ENCODE measurements at places on chromosomes 16 and 17.

DNA sequence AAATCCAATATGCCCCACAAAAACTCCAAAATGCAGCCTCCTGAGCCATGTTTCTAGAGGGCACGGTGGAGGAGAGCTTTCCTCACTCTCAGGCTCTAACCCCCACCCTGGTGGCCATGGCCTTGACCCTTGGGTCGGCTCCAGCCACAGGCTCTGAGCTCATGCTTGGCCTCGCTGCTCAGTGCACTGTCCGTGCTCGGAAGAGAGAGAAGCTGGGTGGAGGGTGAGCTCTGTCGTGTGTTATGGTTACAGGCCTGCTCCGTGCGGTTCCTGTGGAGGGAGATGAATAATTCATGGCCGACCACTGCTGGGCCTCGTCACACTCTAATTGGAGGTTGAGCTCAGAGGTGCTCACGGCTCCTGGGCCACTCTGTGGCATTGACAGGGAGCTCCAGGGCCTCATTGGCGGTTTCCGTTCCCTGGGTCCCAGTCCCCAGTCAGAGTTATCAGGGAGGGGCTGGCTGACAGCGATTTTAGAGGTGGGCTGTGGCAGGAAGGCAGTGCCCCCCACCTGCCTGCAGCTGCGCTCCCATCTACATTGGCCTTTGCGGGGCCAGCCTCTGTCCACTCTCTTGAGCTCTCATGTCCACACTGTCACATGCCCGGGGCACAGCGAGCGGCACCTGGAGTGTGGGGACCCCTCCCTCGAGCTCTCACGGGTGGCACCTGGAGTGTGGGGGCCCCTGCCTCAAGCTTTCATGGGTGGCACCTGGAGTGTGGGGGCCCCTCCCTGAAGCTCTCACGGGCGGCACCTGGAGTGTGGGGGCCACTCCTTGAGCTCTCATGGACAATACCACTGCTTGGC is 24.9 kb downstream of the ACSF3 start:
- no peak for DNase-seq

- DNase-seq = no peak
These were observed 41.4 kb upstream of the BHLHA9 start for GRCh38 chr17:1228781-1229348.

DNA sequence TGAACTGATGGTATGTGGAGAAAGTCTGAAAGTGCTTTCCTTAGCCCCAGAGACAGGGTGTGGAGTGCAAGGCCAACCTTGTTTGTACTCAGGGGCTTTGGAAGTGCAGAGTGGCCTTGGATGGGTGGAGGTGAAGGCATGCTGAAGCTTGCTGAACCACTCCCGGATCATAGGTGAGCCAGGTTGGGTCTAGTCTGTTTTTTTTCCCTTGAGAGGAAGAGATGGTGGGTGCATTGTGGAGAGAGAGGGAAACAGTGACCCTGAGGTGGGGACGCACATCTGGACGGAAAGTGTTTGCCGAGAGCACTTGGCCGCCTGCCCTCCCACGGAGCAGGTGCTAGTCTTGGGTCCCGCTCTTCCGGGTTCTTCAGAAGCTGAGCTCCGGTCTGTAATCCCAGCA is 12.5 kb downstream of the ABAT start:
- no peak for DNase-seq

- peak; percentile 69 for DNase-seq
These were observed 58.1 kb downstream of the CYB5B start for GRCh38 chr16:69482410-69482991.

DNA sequence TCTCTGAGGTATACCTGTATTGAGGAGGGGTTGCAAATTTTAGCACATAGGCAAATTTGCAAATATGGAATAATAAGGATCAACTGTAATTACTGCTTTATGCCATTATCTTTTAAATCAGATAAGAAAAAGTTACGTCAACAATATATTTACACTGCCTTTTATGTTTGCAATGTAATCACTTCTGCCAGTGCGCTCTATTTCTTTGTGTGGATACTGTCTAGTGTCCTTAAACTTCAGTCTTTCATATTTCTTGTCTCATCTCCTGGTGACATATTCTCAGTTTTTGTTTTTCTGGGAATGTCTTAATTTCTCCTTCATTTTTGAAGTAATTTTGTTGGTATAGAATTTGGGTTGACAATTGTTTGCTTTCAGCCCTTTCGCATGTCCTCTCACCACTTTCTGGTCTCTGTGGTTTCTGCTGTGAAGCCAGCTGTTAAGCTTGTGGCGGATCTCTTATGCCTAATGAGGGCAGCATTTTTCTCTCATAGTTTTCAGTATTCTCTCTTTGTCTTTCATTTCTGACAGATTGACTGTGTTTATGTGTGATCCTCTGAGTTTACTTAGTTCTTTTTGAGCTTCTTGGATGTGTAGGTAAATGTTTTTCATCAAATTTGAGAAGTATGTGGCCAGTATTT is 37.6 kb upstream of the ABCC11 start:
- no peak for DNase-seq

DNA sequence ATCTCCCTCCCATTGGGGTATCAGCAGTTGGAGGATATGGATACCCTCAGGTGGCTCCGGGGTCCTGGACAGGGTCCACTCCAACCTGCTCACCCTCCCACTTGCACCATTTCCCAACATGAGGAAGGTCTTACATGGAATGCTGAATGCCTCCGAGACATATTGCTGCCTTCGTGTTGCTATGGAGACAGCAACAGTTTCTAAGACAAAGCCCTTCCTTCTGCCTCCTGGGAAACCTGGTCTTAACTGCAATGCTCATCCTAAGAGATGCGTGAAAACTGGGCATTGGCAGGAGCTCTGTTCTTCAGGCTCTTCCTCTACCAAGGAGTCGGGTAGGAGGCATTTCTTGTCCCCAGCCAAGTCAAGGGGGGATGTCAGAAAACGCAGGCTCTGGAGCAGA is 45.2 kb downstream of the ST3GAL2 start:
- no peak for DNase-seq

- DNase-seq = no peak
These were observed 12.9 kb downstream of the ITGAX start for GRCh38 chr16:31367853-31368252.

- DNase-seq = no peak
These were observed 725 bp upstream of the CACNA1H start for GRCh38 chr16:1152123-1152638.

DNA sequence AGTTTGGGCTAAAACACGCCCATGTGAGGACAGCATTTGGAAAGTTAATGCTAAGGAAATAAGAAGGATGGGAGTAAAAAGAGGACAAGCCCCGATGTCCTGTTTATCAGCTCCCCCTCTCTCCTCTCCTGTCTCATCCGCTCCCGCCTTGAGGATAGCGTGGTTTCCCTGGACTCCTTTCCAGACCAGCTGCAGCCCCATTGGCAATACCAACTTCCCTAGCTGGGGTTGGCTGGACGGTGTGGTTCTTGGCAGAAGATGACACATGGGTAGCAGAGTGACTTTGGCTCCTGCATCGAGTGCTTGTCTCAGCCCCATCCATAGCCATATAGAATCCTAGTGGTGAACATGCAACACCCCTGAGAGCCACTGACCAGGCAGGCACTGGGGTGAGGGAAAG is 185.9 kb downstream of the CCDC182 start:
- DNase-seq = no peak

- DNase-seq = no peak
These were observed at the start of gene TMC5 for GRCh38 chr16:19417640-19418039. TMC5 (plus strand) TSS chr16:19417883; CDS start chr16:19440039, 22,156 bp downstream.

GRCh38 chr17:4881761-4882555 is 17.4 kb upstream of the C17orf107 start:
- no peak for DNase-seq

DNA sequence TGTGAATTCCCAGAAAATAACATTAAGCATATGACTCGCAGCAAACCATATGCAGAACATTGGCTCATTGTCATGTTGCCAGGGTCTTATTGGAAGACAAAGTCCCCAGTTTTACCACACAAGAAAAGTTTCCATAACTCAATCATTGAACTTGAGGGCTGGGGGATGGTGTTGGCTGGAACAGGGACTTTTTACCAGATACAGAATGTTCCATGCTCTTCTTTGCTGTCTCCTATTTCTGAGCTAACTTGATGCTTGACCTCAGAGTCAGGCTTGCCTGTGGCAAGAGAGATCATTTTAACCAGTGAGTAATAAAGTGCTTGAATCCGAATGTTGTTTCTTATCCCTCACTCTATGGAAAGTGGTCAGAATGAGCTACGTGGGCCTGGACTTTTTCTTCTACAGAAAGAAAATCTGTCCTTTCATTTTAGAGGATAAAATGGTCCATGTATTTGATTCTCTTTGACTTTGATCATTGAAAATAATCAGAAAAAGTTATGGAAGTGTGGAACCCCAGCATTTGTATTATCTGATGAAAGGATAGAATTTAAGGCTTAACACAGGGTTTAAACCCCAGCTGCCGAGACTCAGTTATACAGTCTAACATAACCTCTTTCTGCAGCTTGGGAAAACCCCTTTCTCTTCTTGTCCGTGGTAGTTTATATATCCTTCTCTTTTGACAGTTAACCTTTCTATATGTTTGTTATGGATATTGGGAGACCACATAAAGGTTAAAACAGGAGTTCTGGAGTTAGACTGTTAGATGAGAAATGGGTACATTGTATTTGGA is 67.0 kb downstream of the TUBD1 start:
- DNase-seq = no peak

- no peak for DNase-seq
These were observed 16.6 kb upstream of the TXNDC11 start for GRCh38 chr16:11759163-11759834.

Measured in HS-27A (cell line).